ENCODE measurements at places on chromosomes 4 and X.

- no peak for DNase-seq
These were observed 32.6 kb upstream of the NKX6-1 start for GRCh38 chr4:84531689-84532088.

GRCh38 chr4:113636438-113636818 lies 125.1 kb downstream of the CAMK2D start:
- peak; percentile 87 for DNase-seq

- no peak for DNase-seq
These were observed 20.0 kb upstream of the SLAIN2 start for GRCh38 chr4:48321312-48321711.

- DNase-seq: peak; percentile 28
These were observed 58.2 kb upstream of the C4orf50 start for GRCh38 chr4:6076391-6076790.

Measured in NAMALWA (cell line).